Fibroblast of skin of back (primary cell): ENCODE measurements at places on chromosomes 2 and 18.

DNA sequence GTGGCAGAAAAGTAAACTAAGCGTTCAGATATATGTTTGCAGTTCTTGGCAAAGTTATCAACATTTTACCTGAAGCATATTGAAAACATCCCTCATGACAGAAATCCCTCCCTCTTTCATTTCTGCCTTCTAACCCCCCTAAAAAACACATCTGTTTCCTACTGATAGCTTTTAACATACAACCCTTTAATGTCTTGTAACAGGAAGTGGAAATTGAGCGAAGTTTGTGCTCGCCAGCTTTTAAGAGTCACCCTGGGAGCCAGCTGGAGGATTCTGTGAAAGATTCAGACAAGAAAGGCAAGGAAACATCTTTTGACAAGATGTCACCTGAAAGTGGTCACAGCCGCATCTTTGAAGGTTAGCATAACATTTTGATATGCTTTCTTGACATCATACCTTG, 247.4 kb downstream of the XIRP2 start:
- DNase-seq, result no peak

- DNase-seq, result no peak
Observed at GRCh38 chr2:221614274-221614673, 42.2 kb upstream of the EPHA4 start.

GRCh38 chr2:127672341-127673224, 2.7 kb downstream of the LIMS2 start:
- DNase-seq, result no peak

DNA sequence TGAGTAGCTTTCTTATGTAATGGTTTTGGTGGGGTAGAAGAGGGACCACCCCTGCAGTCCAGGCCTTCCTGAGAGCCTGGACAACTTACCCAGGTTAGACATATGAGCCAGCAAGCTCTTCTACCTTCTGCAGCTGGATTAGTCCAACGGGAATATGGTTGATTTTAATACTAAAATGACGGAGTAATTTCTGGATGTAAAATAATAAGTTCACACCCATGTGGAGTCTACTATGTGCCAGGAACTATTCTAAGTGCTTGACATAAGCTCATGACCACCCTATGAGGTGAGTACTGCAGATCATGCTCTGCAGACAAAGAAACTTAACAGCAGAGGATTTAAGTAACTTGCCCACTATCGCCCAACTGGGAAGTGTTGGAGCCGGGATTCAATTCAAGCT, 45.5 kb downstream of the DPP4 start:
- DNase-seq, result no peak

- DNase-seq, result peak; percentile 29
Observed at GRCh38 chr2:12720278-12720620, 3.5 kb downstream of the TRIB2 start.
